ENCODE measurements at places on chromosomes 7 and 10.

GRCh38 chr10:133302230-133302629 lies 6.4 kb downstream of the TUBGCP2 start:
- DNase-seq: no peak

DNA sequence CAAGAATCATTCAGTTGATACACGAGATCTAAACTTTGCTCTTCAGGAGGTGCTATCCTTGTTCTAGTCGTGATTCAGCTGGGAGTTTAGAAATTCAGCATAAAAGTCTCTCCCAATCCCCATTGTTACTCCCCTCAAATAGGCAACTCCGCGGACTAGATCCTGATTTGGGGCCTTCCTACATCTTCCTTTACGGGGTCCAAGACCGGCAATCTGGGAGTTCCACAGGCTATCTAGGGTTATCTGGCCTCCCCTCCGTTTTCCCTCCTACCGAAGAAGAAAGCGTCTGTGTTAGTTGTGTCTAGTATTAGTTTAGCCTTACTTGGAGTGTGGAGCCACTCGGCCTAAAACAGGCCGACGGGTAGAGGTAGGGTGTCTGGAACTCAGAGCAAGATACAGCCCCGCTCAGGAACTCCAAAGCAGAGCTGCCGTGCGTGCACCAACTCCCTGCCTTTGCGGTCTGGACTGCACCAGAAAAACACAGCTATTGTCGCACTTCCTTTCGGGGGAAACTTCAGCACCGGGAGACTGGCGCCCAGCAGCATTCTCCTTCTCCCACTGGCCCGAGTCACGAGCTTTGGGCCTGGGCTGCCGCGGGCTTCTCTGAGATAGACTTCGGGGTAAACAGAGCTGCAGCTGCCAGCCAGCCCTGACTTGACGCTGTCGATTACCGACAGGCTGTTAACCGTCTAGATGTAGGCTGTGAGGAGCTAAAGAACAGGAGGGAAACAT lies 1.5 kb upstream of the DLX5 start:
- no peak for DNase-seq

DNA sequence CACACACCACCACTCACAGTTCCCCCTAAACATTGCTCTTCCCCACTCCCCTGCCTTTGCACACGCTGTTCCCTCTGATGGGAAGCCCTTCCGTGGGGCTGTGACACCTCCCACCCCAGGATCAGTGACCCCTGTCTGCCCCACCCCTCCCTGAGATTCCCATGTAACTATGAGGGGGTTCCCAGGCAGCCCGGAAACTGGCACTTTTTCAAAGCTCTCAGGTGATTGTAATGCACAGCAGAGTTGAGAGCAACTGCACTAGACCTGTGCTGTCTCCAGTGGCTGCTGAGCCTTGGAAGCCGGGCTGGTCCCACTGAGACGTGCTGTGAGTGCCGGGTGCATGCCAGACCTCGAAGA lies 29.8 kb downstream of the GPRIN2 start:
- no peak for DNase-seq

- DNase-seq: no peak
Measured at GRCh38 chr10:86698207-86698940, 30.1 kb downstream of the LDB3 start.

- no peak for DNase-seq
Measured at GRCh38 chr7:158863611-158864506, 7.5 kb downstream of the DYNC2I1 start.

- DNase-seq: no peak
Measured at GRCh38 chr7:3527496-3528124, 226.6 kb downstream of the SDK1 start.

All from stimulated activated CD8-positive, alpha-beta memory T cell treated with anti-CD3 and anti-CD28 coated beads, Interleukin-12 subunit alpha, Interleukin-12 subunit beta, amount 100 ng/mL, for 4 hours (primary cell).